Adrenal gland (tissue), 19 donors: ENCODE measurements at places on chromosomes 11 and 22. TPM values are rescaled to one million over a fixed set of nuclear protein-coding genes. Genes with fewer than 3 reads are reported as not detected.

Gene C11orf91
- not detected for total RNA-seq

Gene ZNF70
- 4.8 TPM for total RNA-seq

Gene OR6T1
- total RNA-seq: not detected

Gene LIF
- 1.5 TPM for total RNA-seq

Gene CRYBA4
- total RNA-seq: not detected

Gene DGAT2
- 5.9 TPM for total RNA-seq

Gene FERMT3
- 29.9 TPM for total RNA-seq

Gene SAA2
- total RNA-seq: 7.5 TPM

Gene SNX32
- total RNA-seq: 0.88 TPM

Gene OR51B5
- not detected for total RNA-seq

Gene PAK1
- 23.3 TPM for total RNA-seq

Gene OR4D11
- total RNA-seq: not detected

Gene MS4A13
- not detected for total RNA-seq

Gene OR4A15
- total RNA-seq: not detected

Gene MSANTD2
- total RNA-seq: 4.4 TPM

Gene YPEL1
- total RNA-seq: 1.1 TPM

Gene HBD
- not detected for total RNA-seq

Gene NCAM1
- total RNA-seq: 99.9 TPM

Gene IFITM10
- 30.3 TPM for total RNA-seq

Gene PIH1D2
- total RNA-seq: 2.3 TPM

Gene SORL1
- total RNA-seq: 5.2 TPM

Gene KLHDC7B
- not detected for total RNA-seq

Gene MIOX
- not detected for total RNA-seq

Gene TNNT3
- 3.4 TPM for total RNA-seq

Gene OR51B4
- total RNA-seq: not detected

Gene APIP
- total RNA-seq: 61.8 TPM

Gene PLAAT5
- total RNA-seq: 0.69 TPM

Gene PNPLA3
- total RNA-seq: not detected

Gene APOL6
- 12.7 TPM for total RNA-seq

Gene OR10V1
- not detected for total RNA-seq

Gene CHRM1
- total RNA-seq: not detected

Gene CYP2D6
- total RNA-seq: 0.81 TPM

Gene OR9G1
- total RNA-seq: not detected

Gene SCGB1D2
- not detected for total RNA-seq

Gene SF1
- total RNA-seq: 228 TPM

Gene ADM2
- total RNA-seq: 0.25 TPM

Gene RFPL1
- total RNA-seq: not detected

Gene NEU3
- total RNA-seq: 21.7 TPM

Gene KCNJ11
- 3.0 TPM for total RNA-seq

Gene GAL3ST3
- total RNA-seq: 0.17 TPM

Gene RAB3IL1
- 10.9 TPM for total RNA-seq

Gene OR2AG1
- total RNA-seq: not detected

Gene A4GALT
- 1.9 TPM for total RNA-seq
